ENCODE measurements at places on chromosomes 3 and 15. TPM values are rescaled to one million over a fixed set of nuclear protein-coding genes. Genes with fewer than 3 reads are reported as not detected.

BHLHE40 gene
- total RNA-seq = 16.1 TPM

DNA sequence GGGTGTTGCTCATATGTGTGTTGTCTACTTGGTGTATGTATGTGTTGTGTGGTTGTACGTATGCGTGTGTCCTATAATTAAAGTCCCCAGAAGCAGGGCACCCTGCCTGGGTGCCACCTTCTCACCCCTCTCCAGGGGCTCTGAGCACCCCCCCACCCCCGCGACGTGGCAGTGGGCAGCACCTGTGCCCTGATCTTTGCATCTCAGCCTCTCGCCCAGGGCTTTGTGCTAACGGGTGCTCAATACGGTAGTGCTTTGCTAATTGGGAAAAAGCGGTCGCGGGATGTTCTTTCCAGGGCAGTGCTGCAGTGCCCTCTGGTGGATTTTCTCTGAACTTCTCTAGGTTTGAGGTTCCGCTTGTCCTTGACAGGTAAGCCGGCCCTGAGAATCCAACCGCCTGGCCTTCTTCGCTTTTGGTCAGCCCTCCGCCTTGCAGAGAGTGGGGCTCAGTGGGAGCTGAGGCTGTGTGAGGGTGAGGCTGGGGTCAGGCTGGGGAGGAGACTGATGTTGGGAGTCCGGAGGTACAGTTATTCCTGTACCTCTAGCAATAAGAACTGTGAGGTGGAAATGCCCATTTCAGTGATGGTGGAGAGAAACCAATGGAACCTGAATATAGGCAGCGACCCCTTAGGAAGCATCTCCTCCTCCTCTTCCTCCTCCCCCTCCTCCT lies 17.6 kb upstream of the EPHB3 start:
- no peaks in the 10 kb centered on the region for H3K36me3 ChIP-seq
- H3K27ac ChIP-seq = no peak overlapping the region
- no peaks in the 10 kb centered on the region for H3K27me3 ChIP-seq
- no peak overlapping the region for H3K4me3 ChIP-seq
- H3K4me1 ChIP-seq = peaks cover 5% of the 10 kb centered on the region
- peak; percentile 78 for DNase-seq

DNA sequence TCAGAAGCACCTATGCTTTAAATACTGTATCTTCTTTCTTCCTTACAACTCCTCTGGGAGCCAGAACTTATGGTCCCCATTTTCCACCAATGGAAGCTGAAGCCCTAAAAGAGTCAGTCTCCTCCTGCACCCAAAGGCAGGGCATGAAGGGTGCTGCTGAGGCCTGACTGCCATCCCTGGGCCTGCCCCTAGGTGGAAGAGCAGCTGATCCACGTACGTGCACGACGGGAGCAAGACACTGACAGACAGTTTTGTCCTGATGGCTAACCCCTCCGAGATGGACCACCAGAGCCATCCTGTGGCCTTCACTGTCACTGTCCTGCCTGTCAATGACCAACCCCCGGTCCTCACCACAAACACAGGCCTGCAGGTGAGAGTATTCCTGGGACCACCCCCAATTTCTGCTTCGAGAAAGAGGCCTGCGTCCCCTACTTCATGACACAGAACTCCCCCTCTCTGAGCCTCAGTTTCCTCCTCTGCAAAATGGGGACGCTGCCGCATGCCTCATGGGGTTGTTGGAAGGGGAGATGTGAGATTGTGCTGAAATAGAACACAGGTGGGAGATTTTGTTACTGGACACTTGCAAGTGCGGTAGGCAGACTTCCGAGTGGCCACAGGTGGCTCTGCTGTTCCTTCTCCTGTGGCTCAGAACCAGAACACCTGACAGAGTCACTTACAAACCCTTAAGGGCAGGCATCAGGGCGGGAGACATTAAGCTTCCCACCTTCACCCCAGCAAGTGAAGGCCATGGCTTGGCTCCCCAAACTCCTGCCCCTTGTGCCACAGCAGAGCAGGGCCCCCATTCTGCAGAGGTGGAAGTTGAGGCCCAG lies 175.4 kb downstream of the TBC1D2B start:
- no peaks in the 10 kb centered on the region for H3K36me3 ChIP-seq
- no peak overlapping the region for H3K27ac ChIP-seq
- H3K4me1 ChIP-seq = no peaks in the 10 kb centered on the region
- no peaks in the 10 kb centered on the region for H3K27me3 ChIP-seq
- no peak overlapping the region for H3K4me3 ChIP-seq

DNA sequence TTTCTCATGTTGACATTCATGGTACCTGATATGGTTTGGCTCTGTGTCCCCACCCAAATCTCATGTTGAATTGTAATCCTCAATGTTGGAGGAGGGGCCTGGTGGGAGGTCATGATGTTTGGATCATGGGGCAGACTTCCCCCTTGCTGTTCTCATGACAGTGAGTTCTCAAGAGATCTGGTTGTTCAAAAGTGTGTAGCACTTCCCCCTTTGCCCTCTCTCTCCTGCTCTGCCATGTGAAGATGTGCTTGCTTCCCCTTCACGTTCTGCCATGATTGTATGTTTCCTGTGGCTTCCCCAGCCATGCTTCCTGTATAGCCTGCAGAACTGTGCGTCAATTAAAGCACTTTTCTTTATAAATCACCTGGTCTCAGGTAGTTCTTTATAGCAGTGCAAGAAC lies 3.3 kb upstream of the UBL7 start:
- H3K4me3 ChIP-seq = no peak overlapping the region
- H3K27ac ChIP-seq = no peak overlapping the region
- H3K36me3 ChIP-seq = no peaks in the 10 kb centered on the region
- no peaks in the 10 kb centered on the region for H3K4me1 ChIP-seq
- no peaks in the 10 kb centered on the region for H3K27me3 ChIP-seq

- H3K4me1 ChIP-seq = peaks cover 23% of the 10 kb centered on the region
- no peaks in the 10 kb centered on the region for H3K36me3 ChIP-seq
- DNase-seq = no peak
- H3K4me3 ChIP-seq = no peak overlapping the region
- H3K27ac ChIP-seq = no peak overlapping the region
Measured at GRCh38 chr15:39618063-39618823, 37.4 kb downstream of the THBS1 start.
